Renal cortical epithelial cell (primary cell): ENCODE measurements at places on chromosomes 5 and 9. TPM values are rescaled to one million over a fixed set of nuclear protein-coding genes. Genes with fewer than 3 reads are reported as not detected.

Gene RAB3C
- not detected in 2 replicates for total RNA-seq

Gene BDP1
- total RNA-seq = 19.6 and 33.6 TPM in 2 replicates

DNA sequence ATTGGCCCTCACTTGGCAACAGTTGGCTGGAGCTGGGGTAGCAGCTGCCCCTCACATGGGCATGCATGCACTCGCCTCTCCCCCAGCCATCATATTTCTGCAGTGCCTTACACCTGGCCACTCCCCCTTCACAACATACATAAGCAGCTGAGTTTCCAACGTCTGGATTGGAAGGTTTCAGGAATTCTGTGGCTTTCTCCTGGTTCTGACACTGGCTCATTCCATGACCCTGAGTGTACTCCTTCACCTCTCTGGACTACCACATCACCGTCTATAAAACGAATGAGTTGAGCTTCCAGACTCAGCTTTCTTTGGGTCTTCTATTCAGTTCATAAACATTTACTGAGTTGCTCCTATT, 84.3 kb downstream of the GALNT10 start:
- DNase-seq = no peak

- DNase-seq = no peak
Observed at GRCh38 chr5:171989946-171990712, 16.3 kb downstream of the FBXW11 start.

Gene C9orf50
- 0.05 TPM in 1 of 2 replicates, not detected in the other for total RNA-seq

DNA sequence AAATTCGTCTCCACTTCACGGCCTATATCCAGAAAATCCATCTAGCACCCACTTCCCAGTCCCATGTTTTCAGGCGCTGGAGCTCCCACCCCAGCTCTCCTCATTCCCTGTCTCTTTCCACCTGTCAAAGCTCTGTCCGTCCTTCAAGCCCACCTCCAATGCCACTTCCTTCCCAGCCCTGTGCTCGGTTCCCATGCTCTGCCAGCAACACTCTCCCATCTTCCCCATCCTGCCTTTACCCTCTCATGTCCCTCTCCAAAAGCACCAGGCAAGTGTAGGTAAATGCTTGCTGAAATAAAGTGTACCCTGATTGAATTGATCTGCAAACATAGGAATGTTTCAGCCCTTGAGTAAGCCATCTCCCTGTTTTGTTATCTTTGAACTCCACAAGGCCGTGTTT, 9.2 kb downstream of the DRD1 start:
- DNase-seq = no peak

- peak; percentile 78 for DNase-seq
Observed at GRCh38 chr9:107215381-107215780, 67.7 kb upstream of the RAD23B start.
